Sigmoid colon (tissue), 7 donors: ENCODE measurements at places on chromosomes 13 and 19. TPM values are rescaled to one million over a fixed set of nuclear protein-coding genes. Genes with fewer than 3 reads are reported as not detected.
A peak's percentile ranks its signal among the peaks of the same experiment; 100 is the strongest.

GRCh38 chr19:16016226-16017137 is 59.8 kb upstream of the TPM4 start:
- no peak overlapping the region for H3K27ac ChIP-seq
- no peaks in the 10 kb centered on the region for H3K4me1 ChIP-seq

- H3K36me3 ChIP-seq: no peaks in the 10 kb centered on the region
- H3K27me3 ChIP-seq: no peaks in the 10 kb centered on the region
- no peak overlapping the region for H3K4me3 ChIP-seq
- no peak overlapping the region for H3K27ac ChIP-seq
- DNase-seq: no peak
- no peaks in the 10 kb centered on the region for H3K4me1 ChIP-seq
Measured at GRCh38 chr19:39053276-39054090, 21.1 kb upstream of the FBXO27 start.

DNA sequence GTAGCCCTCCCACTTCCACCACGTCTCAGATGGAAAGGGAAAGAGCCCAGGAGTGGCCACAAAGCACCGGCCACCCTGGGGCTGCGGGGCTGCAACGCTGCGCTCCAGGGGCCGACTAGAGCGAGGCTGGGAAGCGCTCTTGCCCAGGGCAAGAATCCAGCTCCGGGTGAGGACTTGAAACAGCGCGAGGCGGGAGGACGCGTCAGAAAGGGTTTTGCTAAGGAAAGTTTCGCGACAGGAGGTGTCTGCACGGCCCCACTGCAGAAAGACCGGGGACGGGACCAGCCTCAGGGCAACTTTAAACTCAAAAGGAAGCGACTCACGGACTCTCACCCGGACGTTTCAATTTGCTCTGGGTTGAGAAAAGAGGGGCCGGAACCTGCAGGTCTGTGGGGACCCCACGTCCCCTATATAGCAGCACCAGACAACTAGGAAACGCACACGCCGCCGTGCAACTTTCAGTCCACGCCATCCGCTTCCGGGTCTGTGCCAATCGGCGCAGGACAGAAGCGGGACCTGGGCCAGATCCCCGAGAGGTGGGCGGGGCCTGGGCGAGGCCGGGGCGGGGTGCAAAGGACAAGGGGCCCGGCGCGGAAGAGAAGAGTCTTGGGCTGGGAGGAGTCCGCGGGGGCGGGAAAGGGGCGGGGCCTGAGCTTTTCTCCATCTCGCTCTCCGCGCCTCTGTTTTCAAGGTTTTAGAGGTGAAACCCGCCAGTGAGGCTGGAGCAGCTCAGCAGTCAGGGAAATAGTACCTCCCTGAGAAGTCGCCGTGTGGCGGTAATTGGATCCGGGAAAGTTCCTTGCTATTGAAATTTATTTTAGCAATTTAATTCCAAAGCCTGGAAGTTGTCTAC is at the start of gene ZNF816:
ZNF816 (minus strand) TSS at position 488 of the 853 bp plus-strand sequence. CDS start 6,792 bp downstream, outside the sequence.
- peak within 1 kb of the TSS; percentile 73 for H3K4me3 ChIP-seq
- H3K36me3 ChIP-seq: no peaks in the 10 kb centered on the region
- peaks cover 18% of the 10 kb centered on the region for H3K4me1 ChIP-seq
- H3K27me3 ChIP-seq: no peaks in the 10 kb centered on the region

DNA sequence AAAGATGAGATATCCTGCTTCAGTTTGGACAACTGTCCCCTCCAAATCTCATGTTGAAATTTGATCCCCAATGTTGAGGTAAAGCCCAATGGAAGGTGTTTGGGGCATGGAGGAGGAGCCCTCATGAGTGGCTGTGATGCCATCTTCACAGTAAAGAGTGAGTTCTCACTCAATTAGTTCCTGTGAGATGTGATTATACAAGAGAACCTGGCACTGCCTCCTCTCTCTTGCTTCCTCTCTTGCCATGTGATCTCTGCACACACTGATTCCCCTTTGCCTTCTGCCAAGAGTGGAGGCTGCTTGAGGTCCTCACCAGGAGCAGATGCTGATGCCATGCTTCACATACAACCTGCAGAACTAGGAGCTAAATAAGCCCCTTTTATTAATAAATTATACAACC is 86.9 kb downstream of the HSPH1 start:
- no peaks in the 10 kb centered on the region for H3K4me1 ChIP-seq
- DNase-seq: no peak
- H3K4me3 ChIP-seq: no peak overlapping the region
- no peak overlapping the region for H3K27ac ChIP-seq
- H3K36me3 ChIP-seq: no peaks in the 10 kb centered on the region

The CCL25 gene
- 0.17 TPM for polyA plus RNA-seq

DNA sequence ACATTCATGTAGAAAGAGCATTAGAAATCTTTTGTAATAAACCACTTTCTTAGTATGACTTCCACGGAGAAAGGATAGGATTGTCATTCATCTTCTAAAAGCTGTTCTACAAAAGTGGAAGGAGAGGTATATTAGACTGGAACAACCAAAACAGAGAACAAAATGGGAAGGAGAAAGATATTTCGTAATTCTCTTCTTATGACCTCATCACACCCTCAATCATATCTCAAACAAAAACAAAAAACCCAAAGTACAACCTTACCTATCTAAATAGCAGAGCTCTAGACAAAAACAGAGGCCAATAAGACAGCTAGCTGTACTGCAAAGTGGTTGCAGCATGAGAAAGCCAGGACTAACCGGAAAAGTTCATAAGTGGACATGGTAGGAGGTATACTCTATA is 46.3 kb downstream of the DACH1 start:
- H3K36me3 ChIP-seq: no peaks in the 10 kb centered on the region
- no peak overlapping the region for H3K4me3 ChIP-seq
- DNase-seq: no peak

The HNRNPA1L2 gene
- polyA plus RNA-seq: 2.8 TPM

GRCh38 chr13:28867564-28867963 is 47.4 kb downstream of the MTUS2 start:
- no peak for DNase-seq
- no peak overlapping the region for H3K27ac ChIP-seq
- no peaks in the 10 kb centered on the region for H3K27me3 ChIP-seq
- H3K4me3 ChIP-seq: no peak overlapping the region
- H3K36me3 ChIP-seq: no peaks in the 10 kb centered on the region
- H3K4me1 ChIP-seq: no peaks in the 10 kb centered on the region

GRCh38 chr13:31629085-31629780 is 110.1 kb upstream of the RXFP2 start:
- H3K27ac ChIP-seq: no peak overlapping the region
- no peaks in the 10 kb centered on the region for H3K27me3 ChIP-seq
- no peak for DNase-seq
- no peaks in the 10 kb centered on the region for H3K4me1 ChIP-seq
- no peaks in the 10 kb centered on the region for H3K36me3 ChIP-seq

The PSG6 gene
- not detected for polyA plus RNA-seq

DNA sequence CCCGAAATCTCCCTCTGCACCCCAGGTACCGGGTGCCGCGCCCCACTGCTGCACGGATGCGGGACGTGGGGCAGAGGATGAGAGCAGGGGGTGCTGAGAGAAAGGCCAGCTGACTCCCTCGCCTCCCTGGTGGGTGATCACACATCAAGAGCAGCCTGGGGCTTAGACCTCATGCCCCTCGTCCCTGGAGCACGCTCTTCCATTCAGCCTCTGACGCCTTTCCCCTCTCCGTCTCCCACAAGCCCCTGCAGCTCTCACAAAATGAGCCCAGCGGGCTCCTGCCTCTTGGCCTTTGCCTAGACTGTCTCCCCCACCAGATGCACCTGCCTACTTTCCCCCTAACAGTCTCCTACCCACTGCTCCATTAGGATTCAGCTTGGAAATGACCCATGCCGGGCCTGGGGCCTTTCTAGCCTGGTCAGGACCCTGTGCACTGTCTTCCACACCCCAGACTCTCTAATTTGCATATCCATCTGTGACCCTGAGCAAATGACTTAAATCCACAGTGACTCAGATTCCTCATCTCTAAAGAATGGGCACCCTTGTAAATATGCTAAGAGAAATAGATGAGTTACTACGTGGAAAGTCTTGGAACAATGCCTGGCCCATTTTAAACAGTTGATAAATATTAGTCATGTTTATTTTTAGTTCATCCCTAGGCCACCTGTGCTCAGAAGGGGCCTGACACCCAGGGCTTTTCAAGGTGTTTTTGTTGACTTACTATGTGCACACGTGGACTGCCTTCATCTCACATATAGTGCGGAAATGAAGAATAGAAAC is 582 bp upstream of the PTPRH start:
- H3K36me3 ChIP-seq: no peaks in the 10 kb centered on the region
- DNase-seq: no peak
- H3K27ac ChIP-seq: peak overlapping the region; percentile 28
- peaks cover 13% of the 10 kb centered on the region for H3K27me3 ChIP-seq
- peaks cover 28% of the 10 kb centered on the region for H3K4me1 ChIP-seq
- H3K4me3 ChIP-seq: no peak overlapping the region

GRCh38 chr13:75426421-75426820 is 55.5 kb downstream of the TBC1D4 start:
- no peaks in the 10 kb centered on the region for H3K4me1 ChIP-seq
- no peak overlapping the region for H3K4me3 ChIP-seq
- no peak overlapping the region for H3K27ac ChIP-seq
- H3K36me3 ChIP-seq: no peaks in the 10 kb centered on the region

- no peak for DNase-seq
- H3K27me3 ChIP-seq: no peaks in the 10 kb centered on the region
- H3K4me1 ChIP-seq: no peaks in the 10 kb centered on the region
- H3K4me3 ChIP-seq: no peak overlapping the region
- peaks cover 47% of the 10 kb centered on the region for H3K36me3 ChIP-seq
Measured at GRCh38 chr19:34226036-34226435, 28.3 kb upstream of the GARRE1 start.

DNA sequence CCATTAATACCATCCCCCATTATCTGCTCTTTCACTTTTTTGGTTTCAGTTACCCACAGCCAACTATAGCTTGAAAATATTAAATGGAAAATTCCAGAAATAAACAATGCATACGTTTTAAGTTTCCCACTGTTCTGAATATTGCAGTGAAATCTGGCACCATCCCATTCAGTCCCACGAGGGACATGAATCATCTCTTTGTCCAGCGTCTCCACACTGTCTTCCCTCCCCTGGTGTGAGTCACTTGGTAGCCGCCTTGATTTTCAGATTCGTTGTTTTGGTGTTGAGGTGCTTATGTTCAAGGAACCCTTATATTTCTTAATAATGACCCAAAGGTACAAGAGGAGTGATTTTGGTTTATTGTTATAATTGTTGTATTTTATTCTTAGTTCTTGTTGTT is 246.1 kb downstream of the DCT start:
- H3K27ac ChIP-seq: no peak overlapping the region
- no peaks in the 10 kb centered on the region for H3K4me1 ChIP-seq
- DNase-seq: peak; percentile 69
- no peaks in the 10 kb centered on the region for H3K36me3 ChIP-seq

The ANKRD24 gene
- 0.60 TPM for polyA plus RNA-seq

The KASH5 gene
- not detected for polyA plus RNA-seq

GRCh38 chr19:4930664-4931063 is 21.4 kb downstream of the UHRF1 start:
- no peaks in the 10 kb centered on the region for H3K36me3 ChIP-seq
- no peaks in the 10 kb centered on the region for H3K4me1 ChIP-seq
- no peak overlapping the region for H3K27ac ChIP-seq
- no peak overlapping the region for H3K4me3 ChIP-seq
- H3K27me3 ChIP-seq: no peaks in the 10 kb centered on the region

DNA sequence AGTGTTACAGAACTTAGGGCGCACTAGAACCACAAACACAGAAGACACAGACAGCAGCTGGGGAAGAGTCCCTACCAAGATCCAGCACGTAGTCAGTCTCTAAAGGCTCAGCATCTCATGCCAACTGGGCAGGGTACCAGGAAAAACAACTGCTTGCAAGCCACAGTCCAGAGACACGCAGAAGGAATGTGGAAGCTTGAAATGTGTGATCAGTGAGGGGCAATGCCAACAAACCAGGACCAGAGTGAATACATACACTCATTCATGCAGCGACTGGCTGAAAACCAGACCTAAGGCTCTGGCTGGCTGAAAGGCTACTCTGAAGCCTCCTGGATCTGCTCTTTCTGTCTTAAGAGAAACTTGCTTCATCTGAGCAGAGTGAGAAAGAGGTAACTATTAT is 1484.8 kb downstream of the EFNB2 start:
- no peak for DNase-seq
- H3K4me1 ChIP-seq: no peaks in the 10 kb centered on the region
- no peak overlapping the region for H3K27ac ChIP-seq
- no peaks in the 10 kb centered on the region for H3K27me3 ChIP-seq

- no peak for DNase-seq
- H3K36me3 ChIP-seq: no peaks in the 10 kb centered on the region
- peak overlapping the region; percentile 40 for H3K4me3 ChIP-seq
- no peak overlapping the region for H3K27ac ChIP-seq
- H3K4me1 ChIP-seq: no peaks in the 10 kb centered on the region
Measured at GRCh38 chr19:2290441-2291184, 8.6 kb upstream of the PEAK3 start.

The CRLF1 gene
- polyA plus RNA-seq: 6.8 TPM
